Tibial nerve (tissue), 4 donors: ENCODE measurements at places on chromosomes 11 and 22. TPM values are rescaled to one million over a fixed set of nuclear protein-coding genes. Genes with fewer than 3 reads are reported as not detected.

The CRYBA4 gene
- not detected for total RNA-seq

The BTG4 gene
- total RNA-seq = not detected

The C11orf87 gene
- not detected for total RNA-seq

The AGBL2 gene
- 5.9 TPM for total RNA-seq

The OR4C3 gene
- total RNA-seq = not detected

The MRGPRF gene
- total RNA-seq = 67.9 TPM

The PANX3 gene
- total RNA-seq = not detected

The MUC5AC gene
- total RNA-seq = not detected

The CHRNA10 gene
- 0.87 TPM for total RNA-seq

The TMEM191C gene
- 0.98 TPM for total RNA-seq

The CCDC85B gene
- total RNA-seq = 106 TPM

The MGAT3 gene
- 32.0 TPM for total RNA-seq

The KRTAP5-1 gene
- total RNA-seq = not detected

The B3GAT1 gene
- total RNA-seq = 10.5 TPM

The HEPACAM gene
- total RNA-seq = 16.1 TPM

The TMEM191B gene
- not detected for total RNA-seq

The STX3 gene
- total RNA-seq = 31.2 TPM

The SLC5A4 gene
- total RNA-seq = 0.44 TPM

The TOMT gene
- not detected for total RNA-seq

The OR51B5 gene
- 2.9 TPM for total RNA-seq

The CBLIF gene
- total RNA-seq = not detected

The CCDC157 gene
- total RNA-seq = 1.0 TPM

The RIBC2 gene
- 0.42 TPM for total RNA-seq

The GANAB gene
- total RNA-seq = 150 TPM

The ARHGAP20 gene
- 13.7 TPM for total RNA-seq

The APOA4 gene
- not detected for total RNA-seq

The RAB36 gene
- 7.2 TPM for total RNA-seq

The OR52H1 gene
- 7.5 TPM for total RNA-seq

The ZNF195 gene
- 18.0 TPM for total RNA-seq

The DEFB131B gene
- not detected for total RNA-seq

The NFAM1 gene
- 2.3 TPM for total RNA-seq

The ALDH3B2 gene
- not detected for total RNA-seq

The HSPB2 gene
- total RNA-seq = 0.21 TPM

The HEPN1 gene
- total RNA-seq = not detected

The SPI1 gene
- total RNA-seq = 19.8 TPM
